HT1080 (cell line): ENCODE measurements at places on chromosomes 1 and 21. TPM values are rescaled to one million over a fixed set of nuclear protein-coding genes. Genes with fewer than 3 reads are reported as not detected.

RAB25 gene
- 0.06 TPM in 1 of 2 replicates, not detected in the other for total RNA-seq

TEX38 gene
- total RNA-seq, result not detected in 2 replicates

CNKSR1 gene
- total RNA-seq, result 0.10 and 0.26 TPM in 2 replicates

DTL gene
- total RNA-seq, result 55.8 and 66.3 TPM in 2 replicates

ATP5PF gene
- 115 and 167 TPM in 2 replicates for total RNA-seq

F5 gene
- not detected in 2 replicates for total RNA-seq

NADK gene
- total RNA-seq, result 44.7 and 58.5 TPM in 2 replicates

URB2 gene
- total RNA-seq, result 27.8 and 31.8 TPM in 2 replicates

CFAP74 gene
- total RNA-seq, result not detected in 2 replicates

GBP7 gene
- total RNA-seq, result not detected in 2 replicates
